ENCODE measurements at places on chromosomes 6 and 20.

DNA sequence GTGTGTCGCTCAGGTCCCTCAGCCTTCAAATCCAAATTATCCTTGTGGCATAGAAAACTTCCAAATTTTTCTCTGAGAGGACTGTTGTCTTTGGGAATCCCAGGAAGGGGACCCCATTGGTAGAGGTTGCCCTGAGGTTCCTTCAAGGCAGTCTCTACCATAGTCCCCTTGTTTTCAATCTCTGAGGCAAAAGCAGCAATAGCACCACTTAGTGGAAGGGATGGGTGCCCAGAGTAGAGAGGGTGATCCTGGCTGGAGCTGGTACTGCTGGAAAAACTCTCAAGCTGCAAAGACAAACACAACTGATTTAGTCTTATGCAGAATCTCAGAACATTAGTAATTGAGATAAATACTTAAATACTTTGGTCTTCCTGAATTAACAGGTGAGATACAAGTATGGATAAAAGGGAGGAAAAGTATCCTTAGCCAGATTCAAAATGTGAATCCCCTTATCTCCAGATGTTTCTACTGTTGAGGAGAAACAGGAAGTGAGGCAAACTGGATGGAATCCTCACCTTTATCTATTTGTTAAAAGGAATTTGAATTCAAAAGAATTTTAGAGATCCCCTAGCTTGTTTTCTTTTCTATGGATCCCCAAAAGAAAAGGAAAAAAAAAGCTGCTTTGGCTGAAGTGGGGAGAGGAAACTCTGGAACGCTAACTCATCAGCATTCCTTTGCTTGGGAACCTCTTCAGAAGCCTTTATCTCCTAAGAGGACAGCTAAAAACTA, 13.4 kb downstream of the ZNF318 start:
- no peak for DNase-seq

GRCh38 chr6:130893277-130893676, 66.1 kb downstream of the SMLR1 start:
- no peak for DNase-seq

DNA sequence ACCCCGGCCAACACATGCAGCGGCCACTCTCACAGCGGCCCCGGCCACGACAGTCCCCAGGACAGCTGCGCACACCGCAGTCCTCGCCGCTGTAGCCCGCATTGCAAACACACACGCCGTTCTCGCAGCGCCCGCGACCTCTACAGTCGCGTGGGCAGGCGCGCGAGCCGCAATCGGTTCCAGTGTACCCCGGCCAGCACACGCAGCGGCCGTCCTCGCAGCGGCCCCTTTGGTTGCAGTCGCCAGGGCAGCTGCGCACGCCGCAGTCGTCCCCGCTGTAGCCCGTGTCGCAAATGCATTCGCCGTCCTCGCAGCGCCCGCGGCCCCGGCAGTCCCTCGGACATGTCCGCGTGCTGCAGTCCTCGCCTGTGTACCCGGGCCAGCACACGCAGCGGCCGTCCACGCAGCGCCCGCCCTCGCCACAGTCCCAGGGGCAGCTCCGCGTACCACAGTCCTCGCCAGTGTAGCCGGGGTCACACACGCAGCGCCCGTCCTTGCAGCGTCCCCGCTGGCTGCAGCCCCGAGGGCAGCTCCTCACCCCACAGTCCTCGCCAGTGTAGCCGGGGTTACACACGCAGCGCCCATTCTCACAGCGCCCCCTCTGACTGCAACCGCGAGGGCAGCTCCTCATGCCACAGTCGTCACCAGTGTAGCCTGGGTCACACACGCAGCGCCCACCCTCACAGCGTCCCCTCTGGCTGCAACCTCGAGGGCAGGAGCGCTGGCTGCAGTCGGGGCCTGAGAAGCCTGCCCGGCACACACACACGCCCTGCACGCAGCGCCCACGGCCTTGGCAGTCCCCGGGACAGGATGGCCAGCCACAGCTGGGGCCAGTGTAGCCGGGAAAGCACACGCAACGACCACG, 12.5 kb downstream of the TNXB start:
- no peak for DNase-seq

DNA sequence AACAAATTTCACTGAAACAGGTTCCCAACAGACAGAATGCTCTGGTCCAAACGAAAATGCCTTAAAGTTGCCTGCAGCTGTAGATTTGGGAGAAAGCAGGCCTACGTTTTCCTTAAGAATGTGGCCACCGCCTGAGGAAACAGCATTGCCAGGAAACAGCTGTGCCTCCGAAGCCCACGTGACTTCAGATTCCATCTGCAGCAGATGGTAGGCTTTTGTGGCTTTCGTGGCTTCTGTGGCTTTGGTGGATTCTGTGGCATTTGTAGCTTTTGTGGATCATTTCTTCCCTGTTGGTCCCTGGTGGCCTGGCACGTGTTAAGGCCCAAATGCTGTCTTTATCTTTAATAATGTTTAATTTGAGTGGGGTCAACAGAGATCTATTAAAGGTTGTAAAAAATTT, 222.9 kb downstream of the TTLL2 start:
- DNase-seq, result no peak

- peak; percentile 55 for DNase-seq
Measured at GRCh38 chr20:2005831-2006426, 12.1 kb upstream of the PDYN start.

DNA sequence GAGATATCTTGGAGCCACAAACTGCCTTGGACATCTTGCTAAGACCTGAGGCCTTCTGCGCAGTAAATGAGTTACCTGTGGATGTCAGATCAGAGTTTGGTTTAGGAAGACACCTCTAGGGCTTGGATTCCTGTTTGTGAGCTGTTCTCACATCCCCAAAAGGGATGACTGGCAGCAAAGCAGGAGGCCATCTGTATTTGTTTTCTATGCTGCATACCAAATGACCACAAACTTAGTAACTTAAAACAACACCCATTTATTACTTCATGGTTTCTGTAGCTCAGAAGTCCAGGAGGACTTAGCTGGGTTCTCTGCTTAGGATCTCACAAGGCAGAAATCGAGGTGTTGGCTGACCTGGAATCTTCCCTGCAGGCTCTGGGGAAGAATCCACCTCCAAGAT, 116.7 kb downstream of the UNC5CL start:
- DNase-seq, result no peak

DNA sequence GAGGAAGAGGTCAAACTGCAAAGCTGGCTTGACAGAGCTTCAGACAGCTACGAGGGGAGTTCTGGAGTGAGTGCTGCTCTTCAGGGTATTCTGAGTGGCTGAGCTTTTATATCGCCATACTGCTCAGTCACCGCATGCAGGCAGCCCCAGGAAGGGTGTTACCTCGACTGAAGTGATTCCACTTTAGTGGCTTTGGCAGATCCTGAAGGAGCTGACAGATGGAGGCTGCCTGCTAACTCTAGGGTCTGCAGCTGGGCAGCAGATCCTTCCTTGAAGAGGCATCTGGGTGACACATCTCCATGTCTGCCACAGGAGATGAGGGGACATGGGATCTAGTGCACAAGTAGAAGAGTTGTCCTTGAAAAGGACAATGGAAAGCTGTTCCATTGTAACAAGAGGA, 3.7 kb upstream of the DEK start:
- no peak for DNase-seq

DNA sequence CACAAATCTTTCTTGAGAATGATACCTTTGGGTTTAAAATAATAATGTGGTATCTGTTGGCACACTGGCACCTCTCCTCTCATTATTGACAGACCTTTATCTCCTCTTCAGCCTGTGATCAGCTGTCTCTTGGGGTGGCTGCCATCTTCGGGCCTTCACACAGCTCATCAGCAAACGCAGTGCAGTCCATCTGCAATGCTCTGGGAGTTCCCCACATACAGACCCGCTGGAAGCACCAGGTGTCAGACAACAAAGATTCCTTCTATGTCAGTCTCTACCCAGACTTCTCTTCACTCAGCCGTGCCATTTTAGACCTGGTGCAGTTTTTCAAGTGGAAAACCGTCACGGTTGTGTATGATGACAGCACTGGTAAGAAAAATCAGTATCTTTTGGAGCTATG, 232.8 kb downstream of the GRIK2 start:
- no peak for DNase-seq

Measured in amygdala (tissue), 56 donors.